ENCODE measurements at places on chromosomes 3 and 15.

- no peak for DNase-seq
Observed at GRCh38 chr3:101189176-101189575, 131.2 kb downstream of the IMPG2 start.

- DNase-seq = no peak
Observed at GRCh38 chr3:150357923-150358607, 50.0 kb upstream of the TSC22D2 start.

DNA sequence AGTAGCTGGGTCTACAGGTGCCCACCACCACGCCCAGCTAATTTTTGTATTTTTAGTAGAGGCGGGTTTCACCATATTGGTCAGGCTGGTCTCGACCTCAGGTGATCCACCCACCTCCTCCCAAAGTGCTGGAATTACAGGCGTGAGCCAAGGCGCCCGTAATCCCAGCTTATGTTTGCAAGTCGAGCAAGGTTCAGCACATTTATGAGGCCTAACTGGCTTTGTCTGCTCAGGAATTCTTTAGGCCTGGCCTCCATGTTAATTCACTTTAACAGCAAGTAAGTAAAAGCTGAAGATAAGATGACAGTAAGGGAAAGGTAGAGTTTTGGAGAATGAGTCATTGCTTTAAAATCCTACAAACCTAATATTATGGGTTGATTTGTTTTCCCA lies 24.6 kb downstream of the SIDT1 start:
- no peak for DNase-seq

- no peak for DNase-seq
Observed at GRCh38 chr3:113516115-113516505, 1.2 kb upstream of the SPICE1 start.

DNA sequence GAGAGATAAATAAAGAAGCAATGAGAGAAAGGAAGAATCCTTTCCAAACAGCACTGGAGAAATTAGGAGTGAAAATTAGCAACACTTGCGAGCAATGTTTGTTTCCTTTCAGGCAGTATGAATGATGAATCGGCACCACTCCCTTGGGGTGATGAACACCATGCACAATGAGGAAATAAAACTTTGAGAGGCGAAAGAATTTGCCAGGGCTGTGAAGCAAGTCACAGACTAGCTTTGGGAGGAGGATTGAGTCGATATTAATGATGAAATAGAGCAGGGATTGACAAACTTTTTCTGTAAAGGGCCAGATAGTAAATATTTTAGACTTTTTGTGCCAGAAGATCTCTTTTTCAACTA lies 237.7 kb downstream of the AGBL1 start:
- DNase-seq = no peak

DNA sequence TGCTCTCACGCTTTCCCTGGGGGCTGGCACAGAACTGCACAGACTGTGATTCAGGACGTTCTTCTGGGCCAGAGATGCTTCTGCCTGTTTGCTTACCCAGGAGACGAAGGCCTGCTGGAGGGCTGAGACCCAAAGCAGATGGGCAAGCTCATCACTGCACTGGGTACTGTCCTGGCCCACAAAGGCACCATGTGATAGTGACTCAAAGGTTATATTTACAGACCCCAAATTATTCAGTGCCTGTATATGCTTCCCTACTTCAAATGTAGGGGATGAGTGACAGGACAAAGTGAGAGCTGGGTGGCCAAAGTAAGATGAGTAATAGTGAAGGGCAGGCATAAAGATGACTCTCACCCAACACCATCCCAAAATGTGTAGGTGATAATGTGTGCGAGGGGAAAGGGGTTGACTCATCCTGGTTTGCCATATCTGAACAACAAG lies 127.4 kb downstream of the WDR76 start:
- no peak for DNase-seq

DNA sequence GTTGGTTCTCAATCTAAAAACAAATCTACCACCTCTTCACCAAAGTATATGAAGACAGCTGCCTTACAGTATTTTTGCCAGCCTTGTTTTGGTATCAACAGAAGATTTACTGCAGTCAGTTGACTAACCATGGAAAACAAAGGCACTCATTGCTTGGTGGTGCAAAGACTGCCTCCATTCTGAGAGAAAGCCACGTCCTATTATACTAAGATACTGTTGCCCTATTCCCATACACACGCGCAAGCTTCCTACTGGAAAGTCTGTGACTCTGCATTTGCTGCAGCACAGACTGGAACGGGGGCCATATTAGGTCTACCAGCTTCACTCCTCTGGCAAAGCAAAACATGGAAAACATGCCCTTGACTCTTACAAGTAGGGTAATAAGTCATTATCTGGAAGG lies 18.0 kb downstream of the MTMR10 start:
- no peak for DNase-seq

- no peak for DNase-seq
Observed at GRCh38 chr15:73028831-73029451, 23.3 kb upstream of the NEO1 start.

- DNase-seq = no peak
Observed at GRCh38 chr3:72942427-72942826, 54.2 kb upstream of the PPP4R2 start.

GRCh38 chr15:57308170-57308545 lies 68.1 kb upstream of the CGNL1 start:
- no peak for DNase-seq

DNA sequence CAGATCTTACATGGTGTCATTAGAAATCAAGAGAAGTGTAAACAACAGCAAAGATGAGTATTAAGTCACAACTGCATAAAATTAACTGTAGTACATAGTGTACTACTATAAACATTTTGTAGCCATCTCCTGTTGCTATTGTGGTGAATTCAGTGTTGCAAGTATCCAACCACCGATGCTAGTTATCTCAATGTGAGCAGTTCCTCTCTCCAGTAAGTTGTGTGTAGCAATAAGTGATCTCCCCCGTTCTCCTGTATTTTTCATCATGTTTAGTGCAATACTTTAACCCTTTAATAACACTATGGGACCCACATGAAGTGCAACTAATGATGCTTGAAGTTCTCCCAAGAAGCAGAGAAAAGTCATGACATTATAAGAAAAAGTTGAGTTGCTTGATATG lies 264.7 kb upstream of the KCNH8 start:
- DNase-seq = no peak

DNA sequence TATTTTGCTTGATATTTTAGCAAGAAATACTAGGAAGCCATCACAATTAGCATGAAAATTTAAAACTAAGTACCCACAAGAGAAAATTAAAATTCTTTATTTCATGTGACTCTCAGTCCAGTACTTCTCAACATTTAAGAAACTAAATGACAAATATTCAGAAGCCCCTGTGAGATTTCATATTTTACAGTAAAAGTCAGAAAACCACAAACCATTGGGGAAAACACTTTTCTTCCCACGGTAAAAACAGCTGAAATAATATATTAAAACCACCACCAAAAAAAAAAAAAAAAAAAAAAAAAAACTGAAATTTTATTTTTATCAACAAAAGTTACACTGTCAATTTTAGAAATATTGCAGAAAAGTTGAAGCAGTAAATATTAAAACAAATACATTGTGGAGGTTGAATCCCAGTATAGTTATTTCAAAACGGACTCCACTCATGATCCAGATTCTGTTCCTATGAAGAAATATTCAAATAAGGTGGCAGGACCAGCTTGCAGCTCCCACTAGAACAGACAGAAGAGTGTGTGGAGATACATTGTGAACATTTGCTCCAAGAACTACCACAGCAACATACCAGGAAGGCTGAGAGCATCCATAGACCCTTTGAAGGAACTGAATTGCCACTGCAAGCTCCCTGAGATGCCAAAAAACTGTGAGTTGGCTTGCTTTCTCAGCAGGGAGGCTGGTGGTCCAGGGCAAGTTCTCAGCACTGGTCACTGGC lies 308.2 kb downstream of the CTNNB1 start:
- no peak for DNase-seq

DNA sequence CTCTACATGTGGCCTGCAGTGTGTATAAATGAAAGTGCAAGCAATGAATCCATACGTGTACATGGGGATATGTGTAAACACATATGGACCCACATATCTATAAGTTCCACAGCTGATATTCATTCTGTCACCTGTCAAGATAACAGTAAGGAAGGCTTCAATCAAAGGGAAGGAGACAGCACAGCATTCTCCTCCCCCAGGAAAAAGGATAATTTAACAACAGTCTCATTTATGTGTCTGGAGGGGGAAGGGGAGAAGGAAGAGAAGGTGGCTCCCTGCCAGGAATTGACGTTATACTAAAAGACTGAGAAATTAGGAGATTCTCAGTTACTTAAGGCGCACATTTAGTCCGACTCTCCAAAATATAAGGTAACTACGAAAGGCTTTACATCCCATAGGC lies 345.9 kb downstream of the FOXP1 start:
- no peak for DNase-seq

- DNase-seq = no peak
Observed at GRCh38 chr3:151431940-151432339, 28.9 kb downstream of the IGSF10 start.

GRCh38 chr3:143552851-143553250 lies 295.4 kb downstream of the SLC9A9 start:
- no peak for DNase-seq

- DNase-seq = no peak
Observed at GRCh38 chr15:71259866-71260265, 144.6 kb downstream of the THSD4 start.

- no peak for DNase-seq
Observed at GRCh38 chr3:185654758-185655145, 68.7 kb downstream of the SENP2 start.

- no peak for DNase-seq
Observed at GRCh38 chr3:39208463-39209055, 16.2 kb upstream of the XIRP1 start.

GRCh38 chr3:183537295-183537730 lies 18.2 kb downstream of the KLHL6 start:
- no peak for DNase-seq

- DNase-seq = no peak
Observed at GRCh38 chr3:152222327-152222726, 46.4 kb upstream of the MBNL1 start.

DNA sequence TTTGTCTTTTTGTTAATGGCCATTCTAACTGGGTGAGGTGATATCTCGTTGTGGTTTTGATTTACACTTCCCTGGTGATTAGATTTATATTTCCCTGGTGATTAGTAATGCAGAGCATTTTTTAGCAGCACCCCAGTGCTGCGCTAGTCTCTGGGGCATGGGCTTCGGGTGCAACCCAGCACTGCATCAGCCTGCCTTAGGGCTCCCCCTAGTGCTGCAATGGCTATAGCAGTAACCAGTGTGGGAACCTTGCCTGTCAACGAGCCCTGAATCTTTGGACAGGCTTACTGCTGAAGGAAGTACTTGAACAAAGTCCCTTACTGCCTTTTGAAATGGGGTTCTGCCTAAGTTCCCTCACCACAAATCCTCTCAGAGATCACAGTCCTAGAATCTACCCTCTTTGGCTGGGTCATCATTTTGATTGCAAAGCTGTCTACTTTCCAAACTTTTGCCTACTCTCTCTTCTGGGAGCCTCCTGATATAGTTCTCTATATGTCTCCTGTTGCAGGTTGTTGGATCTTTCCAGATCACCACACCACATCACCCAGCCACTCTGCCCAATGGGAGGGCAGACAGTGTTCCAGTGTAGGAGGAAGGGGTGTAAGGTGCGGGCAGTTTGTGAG lies 79.2 kb upstream of the CCNL1 start:
- DNase-seq = peak; percentile 35

DNA sequence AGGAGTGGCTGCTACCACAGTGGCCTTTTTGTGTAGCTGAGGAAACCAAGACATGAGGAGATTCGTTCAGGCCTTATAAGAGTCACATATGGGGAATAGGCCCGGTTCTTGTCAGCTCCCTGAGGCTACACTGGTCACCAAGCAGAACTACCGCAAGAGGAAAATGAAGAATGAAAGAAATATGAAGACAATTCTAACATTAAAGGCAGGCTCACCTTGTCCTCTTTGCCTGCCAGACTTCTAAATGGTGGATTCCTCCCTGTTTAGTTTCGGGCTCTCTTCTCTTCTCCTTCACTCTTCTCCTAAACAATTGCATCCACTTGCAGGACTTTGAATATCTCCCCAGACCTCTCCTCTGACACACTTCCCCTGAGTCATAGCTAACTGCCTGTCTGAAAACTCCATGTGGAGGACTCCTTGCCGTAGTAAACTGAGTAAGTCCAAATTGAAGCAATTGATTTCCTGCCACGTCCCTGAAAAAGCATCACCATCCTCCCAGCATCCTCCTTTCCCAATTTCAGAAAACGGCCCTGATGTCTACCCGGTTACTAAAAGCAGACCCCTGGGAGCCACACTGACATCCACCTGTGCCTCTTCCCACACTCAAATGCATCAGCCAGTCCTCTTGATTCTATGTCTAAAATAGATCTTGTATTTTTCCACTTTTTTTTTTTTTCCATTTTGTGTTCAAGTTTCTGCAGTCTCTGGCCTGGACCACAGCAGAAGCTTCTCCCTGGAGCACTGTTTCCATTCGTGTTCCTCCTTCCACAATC lies 30.3 kb upstream of the VEPH1 start:
- DNase-seq = no peak

DNA sequence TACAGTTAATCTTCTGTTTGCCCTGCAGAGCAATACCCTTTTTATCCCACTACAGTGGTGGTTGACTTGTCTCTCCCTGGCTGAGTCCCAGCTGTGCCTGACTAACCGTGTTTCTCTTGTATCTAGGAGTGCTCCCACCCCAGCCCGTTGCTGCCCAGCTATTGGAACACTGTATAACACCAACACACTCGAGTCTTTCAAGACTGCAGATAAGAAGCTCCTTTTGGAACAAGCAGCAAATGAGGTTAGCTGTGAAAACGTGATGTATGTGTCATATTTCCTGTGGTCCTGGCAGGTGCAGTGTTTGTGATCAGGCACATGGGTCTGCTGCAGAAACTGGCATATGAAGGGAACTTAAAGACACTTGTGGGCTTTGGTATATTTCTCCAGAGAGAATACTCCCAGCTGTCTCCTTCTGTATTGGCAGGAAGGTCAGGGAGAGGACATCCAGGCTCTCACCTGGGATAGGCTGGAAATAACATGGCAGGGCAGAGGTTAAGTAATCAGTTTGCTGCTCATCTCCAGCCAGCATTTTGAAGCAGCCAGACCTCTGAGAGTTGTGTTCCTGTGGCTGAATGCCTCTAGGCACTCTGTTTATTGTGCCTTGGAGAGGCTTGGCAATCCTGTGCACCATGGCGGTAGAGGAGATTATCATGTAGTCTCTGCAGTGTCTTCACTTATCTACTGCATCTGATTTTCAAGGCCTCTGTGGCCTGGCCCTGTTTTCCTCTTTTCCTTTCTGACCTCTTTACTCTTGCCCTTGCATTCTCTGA lies 34.8 kb downstream of the ATG7 start:
- no peak for DNase-seq

DNA sequence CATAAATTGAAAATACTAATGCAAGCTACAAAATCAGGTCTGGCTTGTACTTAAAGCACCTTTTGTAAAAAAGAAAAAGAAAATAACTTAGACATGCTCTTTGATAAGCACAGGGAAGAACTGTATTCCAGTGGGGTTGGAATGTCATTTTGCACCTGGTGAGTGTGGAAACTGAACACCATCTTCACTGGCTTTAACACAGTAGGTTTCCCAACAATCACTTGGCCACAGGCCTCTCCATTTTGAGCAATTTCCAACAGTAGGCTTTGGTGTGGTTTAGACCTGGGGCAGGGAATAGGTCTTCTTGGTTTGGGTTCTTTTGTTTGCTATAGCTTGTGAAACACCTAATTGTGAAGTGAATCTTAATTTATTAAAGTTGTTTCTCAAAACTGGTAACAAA lies 18.9 kb downstream of the PDZRN3 start:
- no peak for DNase-seq

- no peak for DNase-seq
Observed at GRCh38 chr15:96093063-96093462, 237.4 kb upstream of the NR2F2 start.
